ENCODE measurements at places on chromosomes 5 and 9.

DNA sequence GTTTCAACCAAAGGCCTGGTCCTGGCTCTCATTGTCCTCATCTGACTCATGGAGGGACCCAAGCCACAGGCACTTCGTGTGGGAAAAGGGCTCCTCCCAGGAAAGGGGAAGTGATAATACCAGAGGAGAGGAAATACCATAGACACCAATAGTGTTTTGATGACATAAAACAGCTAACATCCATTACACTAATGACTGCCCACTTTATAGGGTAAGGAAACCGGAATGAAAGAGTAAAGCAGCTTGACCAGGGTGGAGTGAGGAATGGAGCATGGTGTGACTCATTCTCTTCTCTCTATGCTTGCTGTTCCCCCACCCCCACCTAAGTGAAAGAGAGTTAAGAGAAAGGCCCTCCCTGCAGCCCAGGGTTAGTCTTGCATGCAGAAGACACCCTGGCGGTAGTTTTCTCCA is 67.4 kb upstream of the HRH2 start:
- no peak for DNase-seq

- no peak for DNase-seq
Observed at GRCh38 chr5:55575815-55576583, 41.2 kb upstream of the PLPP1 start.

GRCh38 chr9:35277171-35277520 is 115.3 kb downstream of the UNC13B start:
- DNase-seq: no peak

DNA sequence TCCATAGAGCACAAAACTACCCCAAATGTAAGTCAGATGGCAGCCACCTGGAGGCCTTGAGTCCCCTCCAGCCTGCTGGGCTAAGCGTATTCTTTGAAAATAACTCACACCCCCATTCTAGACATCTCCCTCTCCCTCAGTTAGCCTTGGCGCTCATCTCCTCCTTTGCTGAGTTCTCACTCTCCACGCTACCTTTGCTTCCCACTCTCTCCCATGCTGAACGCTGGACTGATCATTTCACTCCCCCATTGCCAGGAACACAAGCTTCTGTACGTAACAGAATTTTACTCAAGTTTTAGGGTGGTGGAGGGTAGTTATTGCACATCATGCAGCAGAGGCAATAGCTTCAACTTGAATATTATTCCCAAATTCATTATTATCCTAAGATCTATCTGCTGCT is 47.5 kb upstream of the HRH2 start:
- DNase-seq: no peak

- DNase-seq: no peak
Observed at GRCh38 chr9:14437354-14438231, 123.7 kb upstream of the NFIB start.

GRCh38 chr9:98538203-98538602 is 170.5 kb downstream of the GABBR2 start:
- no peak for DNase-seq

DNA sequence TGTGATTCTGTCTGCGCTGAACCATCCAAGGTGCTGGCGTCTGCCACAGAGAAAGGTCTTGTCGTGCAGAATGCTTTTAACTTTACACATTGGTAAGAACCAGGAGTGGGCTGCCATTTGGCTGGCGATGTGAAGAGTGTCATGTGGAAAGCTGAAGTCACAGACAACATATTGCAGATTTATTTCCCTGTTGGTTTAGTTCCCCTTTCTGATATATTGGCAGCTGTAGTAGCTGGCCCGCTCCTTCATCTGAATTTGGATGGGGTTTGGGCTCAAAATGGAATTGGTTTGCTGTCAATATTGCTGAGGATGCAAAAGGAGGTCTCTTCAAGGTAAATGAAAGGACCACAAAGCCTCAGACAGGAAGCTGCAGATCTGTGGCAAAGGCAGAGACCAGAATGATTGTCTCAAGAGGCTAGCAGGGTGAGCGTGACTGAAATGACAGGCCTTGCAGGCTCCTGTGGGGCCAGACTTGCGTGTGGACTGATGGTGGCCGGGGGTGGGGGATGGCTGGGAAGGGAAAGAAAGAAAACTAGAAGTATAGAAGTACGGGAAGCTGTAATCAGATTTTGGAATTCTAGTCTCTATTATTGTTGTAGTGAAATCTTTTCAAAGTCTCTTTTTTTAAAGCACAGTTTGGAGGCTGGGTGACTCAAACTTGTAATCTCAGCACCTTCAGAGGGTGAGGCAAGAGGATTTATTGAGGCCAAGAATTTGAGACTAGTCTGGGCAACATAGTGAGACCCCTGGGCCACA is 25.1 kb upstream of the CD180 start:
- DNase-seq: peak; percentile 86

DNA sequence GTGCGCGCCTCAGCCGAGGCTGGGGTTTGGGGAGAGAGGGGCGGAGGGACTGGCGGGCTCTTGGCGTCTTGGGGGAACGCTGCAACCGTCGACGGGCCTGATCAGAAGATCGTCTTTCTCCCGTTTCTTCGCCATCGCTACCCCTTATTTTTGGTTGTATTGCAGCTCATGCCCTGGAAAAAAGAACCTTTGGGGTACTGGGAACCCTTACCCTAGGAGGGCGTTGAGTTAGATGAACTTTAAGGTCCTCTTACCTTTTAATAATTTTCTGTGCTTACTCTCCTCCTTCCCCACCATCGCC is 719 bp downstream of the PAIP2 start:
- DNase-seq: peak; percentile 89

DNA sequence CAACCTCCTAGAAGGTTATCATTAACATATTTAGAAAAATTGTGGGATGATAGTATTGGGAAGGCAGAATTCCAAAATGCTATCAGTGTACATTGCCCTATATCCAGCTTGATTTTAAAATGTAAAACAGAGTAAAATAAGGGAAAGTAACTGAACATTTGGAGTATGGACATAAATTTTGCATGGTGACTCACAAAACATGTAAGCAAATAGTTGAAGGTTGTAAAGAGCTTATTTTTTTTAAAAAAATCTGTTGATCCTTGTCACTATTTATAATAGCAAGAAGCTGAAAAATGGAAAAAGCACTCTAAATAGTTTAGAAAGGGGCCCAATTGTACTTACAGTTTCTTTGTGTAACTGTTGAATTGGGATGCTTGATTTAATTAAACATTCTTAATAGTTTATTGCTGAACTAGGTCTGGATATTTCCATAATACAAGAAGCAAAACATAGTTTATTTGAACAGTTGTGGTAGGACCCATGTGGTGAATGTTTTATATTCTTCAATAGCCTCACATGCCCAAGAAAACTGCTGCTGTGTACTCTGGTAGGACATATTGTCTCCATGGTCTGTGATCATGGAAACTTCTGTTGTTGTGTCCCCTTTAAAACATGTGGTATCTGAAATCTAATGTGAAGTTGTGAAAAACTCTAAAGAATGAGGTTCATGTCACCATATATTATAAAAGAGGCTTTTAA is 82.4 kb downstream of the NNT start:
- DNase-seq: no peak

Data from activated CD4-positive, alpha-beta T cell treated with anti-CD3 and anti-CD28 coated beads, Interleukin-10, Interleukin-2, amounts not matched to agents 100 ng/mL and 50 ng/mL, durations not matched to agents 16 hours and 8 hours (primary cell).